ENCODE measurements at places on chromosomes 4 and X.

GRCh38 chrX:13092455-13092941 is 48.1 kb upstream of the FAM9C start:
- DNase-seq: no peak

GRCh38 chr4:48481581-48481980 is 1.6 kb upstream of the SLC10A4 start:
- DNase-seq: no peak

- no peak for DNase-seq
These were observed 64.0 kb downstream of the SOX3 start for GRCh38 chrX:140440876-140441275.

DNA sequence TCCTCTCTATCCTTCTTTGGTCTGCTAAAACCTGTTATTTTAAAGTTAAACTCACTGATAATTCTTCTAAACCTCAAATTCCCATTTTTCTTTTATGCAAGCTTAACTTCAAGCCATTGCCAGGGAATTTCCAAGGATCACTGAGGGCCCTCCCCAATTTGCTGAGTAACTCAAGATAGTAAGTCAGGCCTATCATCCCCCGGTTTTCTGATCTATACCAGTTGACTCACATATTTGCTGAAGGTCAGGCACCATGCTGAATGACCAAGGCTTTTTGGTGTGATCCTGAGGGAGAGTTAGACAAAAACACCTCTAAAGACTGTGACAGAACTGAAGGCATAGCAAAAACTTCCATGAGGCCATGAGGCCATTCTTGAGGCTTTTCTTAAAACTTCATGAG is 1301.9 kb downstream of the PCDH7 start:
- no peak for DNase-seq

- no peak for DNase-seq
These were observed 26.3 kb upstream of the TRPC3 start for GRCh38 chr4:121978172-121978516.

DNA sequence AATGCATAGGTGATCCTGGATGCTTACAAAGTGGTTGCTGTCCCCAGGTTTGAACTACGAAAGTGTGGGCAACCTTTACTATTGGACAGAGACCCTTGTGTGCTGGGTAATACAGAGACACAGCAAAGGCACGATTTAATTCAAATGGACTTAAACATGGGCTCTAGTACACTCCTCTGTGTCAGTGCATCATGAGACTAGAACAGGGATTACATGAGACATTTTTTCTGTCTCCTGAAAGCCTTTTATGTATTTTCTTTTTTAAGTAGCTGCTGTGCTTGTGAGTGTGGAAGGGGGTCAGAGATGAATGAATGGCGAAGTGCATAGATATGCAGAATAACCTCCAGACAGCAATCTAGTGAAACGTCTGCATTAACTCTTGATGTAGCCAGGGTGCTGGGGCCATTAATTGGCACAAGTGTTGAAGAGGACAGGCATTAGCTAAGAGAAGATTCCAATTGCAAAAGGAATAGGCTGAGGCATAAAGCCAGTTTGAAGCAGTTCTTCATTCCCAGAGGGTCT is 218.4 kb downstream of the STIM2 start:
- no peak for DNase-seq

- no peak for DNase-seq
These were observed 233.4 kb upstream of the S100G start for GRCh38 chrX:16416588-16416987.

DNA sequence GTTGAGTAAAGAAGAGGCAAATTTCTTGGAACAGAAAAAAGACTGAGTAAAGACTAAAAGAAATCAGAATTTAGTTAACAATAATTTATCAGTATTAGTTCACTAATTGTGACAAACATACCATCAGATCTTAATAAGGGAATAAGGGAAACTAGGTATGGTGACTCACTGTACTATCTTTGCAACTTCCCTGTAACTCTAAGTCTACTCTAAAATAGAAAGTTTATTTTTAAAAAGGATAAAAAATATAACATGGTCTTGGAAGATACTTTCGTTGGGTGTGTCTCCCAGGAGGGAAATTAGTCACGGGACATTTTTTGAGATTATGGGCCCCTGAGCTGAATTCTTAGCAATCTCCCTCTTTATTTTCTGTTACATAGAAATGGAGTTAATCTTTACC is 97.3 kb downstream of the EMCN start:
- DNase-seq: no peak
